GOT3 (cell line): ENCODE measurements at places on chromosomes 16 and 17.

GRCh38 chr16:17448640-17449638 is 21.8 kb downstream of the XYLT1 start:
- no peak for DNase-seq

DNA sequence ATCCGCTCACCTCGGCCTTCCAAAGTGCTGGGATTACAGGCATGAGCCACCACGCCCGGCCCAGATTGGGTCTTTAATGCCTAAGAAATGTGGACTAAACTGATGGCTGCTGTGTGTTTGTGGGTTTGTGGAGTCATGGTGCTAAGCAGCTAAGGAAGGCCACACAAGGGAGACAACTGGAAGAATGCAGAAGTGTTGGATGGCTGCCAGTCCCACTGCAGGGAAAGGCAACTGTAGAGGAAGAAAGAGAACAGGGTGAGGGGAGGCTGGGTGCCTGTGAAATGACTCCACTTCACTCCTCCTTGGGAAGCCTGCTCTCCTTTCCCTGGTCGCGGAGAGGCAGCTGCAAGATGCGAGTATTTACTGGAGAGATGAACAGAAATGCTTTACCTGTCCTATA is 23.5 kb upstream of the SIAH1 start:
- DNase-seq: no peak

DNA sequence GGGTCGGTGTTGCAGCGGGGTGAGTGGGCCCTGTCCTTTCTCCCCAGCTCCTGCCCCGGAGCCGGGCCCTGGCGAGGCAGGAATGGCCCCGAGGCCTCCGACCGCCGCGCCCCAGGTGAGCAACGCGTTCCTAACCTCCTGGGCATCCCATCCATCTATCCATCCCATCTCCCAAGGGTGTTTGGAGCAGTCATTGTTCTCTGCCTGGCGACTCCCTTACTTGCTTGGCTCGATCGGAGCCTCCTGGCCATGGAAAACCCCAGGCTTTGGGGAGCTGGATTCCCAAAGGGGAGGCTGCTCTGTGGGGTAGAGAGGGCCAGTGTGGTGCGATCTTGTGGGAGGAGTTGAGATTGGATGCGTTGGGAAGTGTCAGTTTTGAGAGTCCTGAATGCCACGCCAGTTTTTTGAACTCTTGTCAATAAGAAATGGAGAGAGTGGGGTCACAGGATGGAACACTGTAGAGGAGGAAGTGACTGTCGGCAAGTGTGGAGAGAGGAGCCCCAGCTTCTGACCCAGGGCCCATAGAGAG is 684 bp downstream of the ZFP90 start:
- DNase-seq: no peak

- no peak for DNase-seq
Observed at GRCh38 chr17:10620823-10621222, 36.3 kb downstream of the MYH3 start.

DNA sequence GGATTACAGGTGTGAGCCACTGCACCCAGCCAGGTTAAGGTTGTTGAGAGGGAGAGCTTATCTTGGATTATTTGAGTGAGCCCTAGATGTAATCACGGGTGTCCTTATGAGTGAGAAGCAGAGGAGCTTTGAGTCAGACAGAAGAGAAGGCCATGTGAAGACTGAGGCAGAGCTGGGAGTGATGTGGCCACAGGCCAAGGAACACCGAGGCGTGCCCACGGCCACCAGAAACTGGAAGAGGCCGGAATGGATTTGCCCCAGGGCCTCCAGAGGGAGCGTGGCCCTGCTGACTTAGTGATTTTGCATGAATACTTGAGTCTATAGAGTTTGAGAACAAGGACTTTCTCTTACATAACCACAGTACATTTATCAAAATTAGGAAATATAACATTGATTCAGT is 137.7 kb downstream of the RPTOR start:
- DNase-seq: no peak

DNA sequence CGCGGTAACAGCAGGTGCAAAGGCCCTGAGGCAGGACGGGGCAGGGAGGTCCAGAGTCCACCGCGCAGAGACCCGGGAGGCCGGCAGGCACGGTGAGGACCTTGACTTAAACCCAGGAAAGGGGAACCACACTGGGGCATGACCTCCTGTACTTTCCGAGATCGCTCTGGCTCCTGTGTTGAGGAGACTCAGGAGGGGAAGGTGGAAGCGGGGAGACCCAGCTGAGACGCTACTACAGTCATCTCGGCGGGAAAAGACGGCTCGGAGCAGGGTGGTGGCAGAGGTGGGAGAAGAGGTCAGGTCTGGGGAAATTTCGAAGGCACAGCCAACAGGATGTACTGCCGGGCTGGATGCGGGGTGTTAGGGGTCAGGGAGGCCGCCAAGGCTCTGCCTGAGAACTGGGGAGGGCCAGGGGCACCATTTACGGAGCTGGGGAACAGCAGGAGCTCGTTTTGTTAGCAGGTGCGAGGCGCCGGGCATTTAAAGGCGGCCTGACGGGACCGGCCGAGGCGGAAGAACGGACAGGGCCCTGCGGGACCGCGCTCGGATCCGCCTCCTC is 22.3 kb downstream of the NPTX1 start:
- DNase-seq: no peak

DNA sequence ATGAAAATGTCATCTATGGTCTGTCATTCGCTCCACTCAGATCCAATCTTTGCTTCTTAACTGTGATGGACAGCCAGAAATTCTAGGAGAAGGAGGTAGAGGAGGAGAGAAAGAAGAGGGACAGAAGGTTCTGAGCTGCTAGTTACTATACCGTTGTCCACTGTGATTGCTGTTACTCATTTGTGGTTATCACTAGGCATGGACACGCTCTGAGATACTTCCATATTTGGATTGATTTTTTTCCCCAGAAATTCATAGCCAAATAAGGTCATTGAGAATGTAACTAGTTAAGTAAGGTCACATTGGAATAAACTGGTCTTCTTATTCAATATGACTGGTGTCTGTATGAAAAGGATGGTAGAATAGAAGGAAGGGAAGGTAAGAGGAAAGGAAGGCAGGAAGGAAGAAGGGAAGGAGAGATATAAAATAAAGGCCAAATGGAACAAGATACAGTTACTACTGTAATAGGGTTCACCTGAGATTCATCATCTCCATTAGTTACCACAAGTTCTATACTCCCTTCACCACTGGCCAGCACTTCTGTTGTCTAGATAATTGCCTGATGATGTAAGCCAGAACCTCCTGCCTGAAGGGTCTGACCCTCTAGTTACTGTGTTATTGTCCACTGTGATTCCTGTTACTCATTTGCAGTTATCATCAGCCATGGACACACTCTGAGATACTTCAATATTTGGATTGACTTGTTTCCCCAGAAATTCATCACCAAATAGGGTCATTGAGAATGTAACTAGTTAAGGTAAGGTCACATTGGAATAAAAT is 2.9 kb downstream of the KRTAP9-7 start:
- DNase-seq: no peak

GRCh38 chr17:4802228-4802627 is at the start of gene C17orf114:
Gene C17orf114 (minus strand): TSS chr17:4802328.
- DNase-seq: no peak

- no peak for DNase-seq
Observed at GRCh38 chr17:58564243-58564642, 49.8 kb upstream of the MTMR4 start.

DNA sequence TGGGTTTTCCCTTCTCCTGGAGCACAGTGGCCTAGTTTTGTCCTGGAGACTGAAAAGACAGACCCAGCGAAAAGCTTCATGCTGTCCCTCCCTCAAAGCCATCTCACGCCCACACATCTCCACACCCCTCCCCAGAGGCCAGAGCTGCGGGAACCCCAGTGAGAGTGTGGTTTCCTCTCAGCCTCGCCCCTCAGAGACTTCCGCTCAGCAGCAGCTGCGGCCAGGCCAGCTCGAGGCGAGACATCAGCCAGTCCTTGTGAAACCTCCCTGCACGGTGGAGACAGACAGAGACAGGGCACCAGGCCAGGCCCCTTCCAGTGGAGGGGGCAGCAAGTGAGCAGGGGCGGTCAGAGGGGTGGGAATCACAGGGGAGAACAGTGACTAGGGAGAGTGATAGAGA is 77.0 kb upstream of the TNRC6C start:
- peak; percentile 30 for DNase-seq
